Activated naive CD8-positive, alpha-beta T cell treated with anti-CD3 and anti-CD28 coated beads for 36 hours (primary cell): ENCODE measurements at places on chromosomes 13 and 19. TPM values are rescaled to one million over a fixed set of nuclear protein-coding genes. Genes with fewer than 3 reads are reported as not detected.

DNA sequence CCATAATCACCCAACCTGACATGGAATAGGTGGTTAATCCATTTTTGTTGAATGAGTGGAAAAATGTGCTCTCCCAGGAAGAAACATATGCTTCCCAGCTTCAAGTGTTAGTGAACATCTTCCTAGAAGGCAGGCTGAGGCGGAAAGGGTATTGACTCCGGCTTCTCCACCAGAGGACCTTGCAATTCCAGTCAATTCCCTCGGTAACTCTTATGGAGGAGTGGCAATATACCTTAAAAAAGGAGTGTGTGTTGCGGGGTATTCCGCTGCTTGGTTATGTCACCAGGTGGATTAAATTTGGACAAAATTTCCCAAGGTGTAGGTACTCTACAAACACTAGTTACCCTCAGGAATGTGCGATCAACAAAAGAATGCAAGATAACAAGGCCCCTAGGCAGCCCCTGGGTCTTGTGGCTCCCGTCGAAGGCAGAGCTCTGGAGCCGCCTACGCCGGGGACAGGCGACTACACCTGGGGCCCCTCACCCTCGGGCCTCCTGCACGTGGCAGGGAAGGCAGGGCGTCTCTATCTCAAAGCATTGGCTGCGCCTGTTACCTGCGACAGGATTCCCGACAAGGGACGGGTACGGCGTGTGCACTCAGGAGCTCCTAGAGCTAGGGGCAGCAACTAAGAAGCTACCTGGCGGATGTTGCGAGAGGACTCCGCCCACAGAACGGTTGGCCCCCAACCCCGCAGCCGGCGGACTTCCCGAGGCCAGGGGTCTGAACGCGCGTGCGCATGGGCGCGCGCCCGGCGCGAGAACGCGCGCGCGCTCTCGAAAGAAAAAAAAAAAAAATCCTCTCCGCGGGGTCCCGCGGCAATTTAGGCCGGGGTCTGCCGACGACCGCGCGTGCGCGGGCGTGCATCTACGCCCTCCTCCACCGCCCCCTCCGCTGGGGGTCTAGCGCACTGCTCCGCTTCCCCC is at the start of gene WDR87:
Gene WDR87 (minus strand): TSS at position 649 of the 923 bp plus-strand sequence. CDS start 8,355 bp downstream, outside the sequence.
- peak; percentile 48 for DNase-seq

DNA sequence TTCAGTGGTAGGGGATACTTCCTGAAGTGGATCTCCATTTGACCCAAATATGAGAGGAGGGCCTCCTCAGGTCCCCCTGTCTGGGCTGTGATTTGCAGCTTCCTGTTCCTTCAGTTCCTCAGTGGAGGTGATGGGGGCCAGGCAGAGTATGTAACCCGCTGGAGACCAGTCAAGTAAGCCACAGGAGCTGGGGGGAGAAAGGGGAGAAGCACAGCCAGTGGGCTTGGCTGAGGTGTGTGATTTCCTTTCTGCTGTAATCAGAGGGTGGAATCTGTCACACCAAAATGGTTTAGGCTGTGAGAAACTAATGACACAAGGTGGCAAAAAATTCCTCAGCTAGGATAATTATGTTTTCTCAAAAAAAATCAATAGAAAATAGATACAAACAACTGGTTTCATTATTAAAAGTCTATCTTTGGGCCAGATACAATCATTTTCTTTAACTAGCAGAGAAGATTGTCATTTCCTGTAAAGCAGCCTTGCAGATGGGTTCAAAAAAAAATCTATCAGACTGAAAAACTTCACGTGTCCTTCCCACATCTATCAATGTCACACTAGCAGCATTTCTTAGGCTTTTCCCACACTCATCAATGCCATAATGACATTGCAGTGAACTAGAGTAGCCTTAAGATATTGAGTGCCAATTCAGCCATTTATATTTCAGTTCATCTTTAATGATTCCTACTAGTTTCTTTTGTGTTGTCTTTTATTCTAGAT is 1660.3 kb downstream of the EFNB2 start:
- no peak for DNase-seq

Gene IRGC
- not detected for total RNA-seq

GRCh38 chr13:99871249-99871898 is 100.2 kb downstream of the ZIC5 start:
- DNase-seq: no peak

Gene CASP14
- not detected for total RNA-seq

GRCh38 chr13:26411206-26411605 is 146.3 kb upstream of the WASF3 start:
- no peak for DNase-seq

Gene ZNF846
- total RNA-seq: 6.1 TPM

Gene SMIM24
- 2.2 TPM for total RNA-seq

DNA sequence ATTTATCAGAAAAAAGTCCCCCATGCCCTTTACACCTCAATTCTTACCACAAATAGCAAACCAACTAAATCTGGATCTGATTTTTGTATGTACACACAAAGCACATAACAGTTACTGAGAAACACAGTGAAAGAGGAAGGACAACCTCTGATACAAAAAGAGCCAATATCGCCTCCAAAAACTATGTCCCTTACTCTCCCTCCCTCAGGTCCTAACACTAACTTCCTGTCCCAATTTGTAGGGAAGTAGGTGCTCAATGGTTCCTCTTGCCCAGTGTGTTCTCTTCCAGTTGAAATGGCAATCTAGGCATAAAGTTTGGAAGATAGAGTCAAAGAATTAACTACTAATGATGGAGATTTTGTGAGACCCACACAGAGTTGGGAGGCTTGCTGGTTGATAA is 15.8 kb upstream of the FPR3 start:
- DNase-seq: no peak

DNA sequence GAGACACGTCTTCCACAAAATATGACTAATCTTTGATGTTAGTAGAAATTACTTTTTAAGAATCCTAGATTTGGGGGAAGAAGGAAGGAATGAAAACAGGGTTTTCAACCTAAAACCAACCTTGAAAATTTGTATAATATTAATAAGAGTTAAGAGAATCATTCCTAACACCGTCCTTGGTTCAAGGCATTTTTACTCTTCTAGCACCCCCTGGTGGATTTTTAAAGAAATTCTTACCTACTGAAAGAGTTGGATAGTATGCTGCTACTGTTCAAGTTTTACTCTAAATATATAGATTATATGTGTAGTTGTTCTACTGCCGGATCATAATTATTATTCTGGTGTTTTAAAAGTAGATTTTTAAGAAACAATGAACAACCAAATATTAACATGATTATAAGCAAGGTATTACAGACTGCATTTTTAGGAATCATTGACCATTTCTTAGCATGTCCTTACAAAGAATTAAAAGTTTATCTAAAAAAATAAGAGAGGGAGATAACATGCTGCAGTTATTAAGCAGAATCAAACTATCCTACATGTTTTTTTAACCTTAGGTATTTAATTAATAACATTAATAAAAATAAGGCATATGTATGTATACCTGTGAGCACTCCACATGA is 7.4 kb upstream of the SLITRK6 start:
- no peak for DNase-seq

Gene SLITRK6
- total RNA-seq: not detected

DNA sequence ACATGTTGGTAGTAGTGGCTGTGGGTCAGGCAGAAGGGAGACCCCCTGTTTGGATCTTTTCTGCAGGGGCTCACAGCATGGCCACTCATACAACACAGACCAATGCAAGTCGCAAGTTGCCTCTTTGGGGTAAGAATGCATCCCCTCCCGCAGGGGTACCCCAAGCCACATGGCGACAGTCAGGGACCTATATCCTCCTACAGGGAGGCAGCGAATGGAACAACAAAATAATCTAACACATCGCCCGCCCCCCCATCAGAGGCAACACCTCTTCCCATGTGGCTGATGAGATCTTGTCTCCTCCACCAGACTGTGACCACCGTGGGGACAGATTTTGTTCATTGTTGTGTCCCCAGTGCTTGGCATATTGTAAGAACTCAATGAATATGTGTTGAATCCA is 40.7 kb upstream of the PNMA8B start:
- DNase-seq: no peak

DNA sequence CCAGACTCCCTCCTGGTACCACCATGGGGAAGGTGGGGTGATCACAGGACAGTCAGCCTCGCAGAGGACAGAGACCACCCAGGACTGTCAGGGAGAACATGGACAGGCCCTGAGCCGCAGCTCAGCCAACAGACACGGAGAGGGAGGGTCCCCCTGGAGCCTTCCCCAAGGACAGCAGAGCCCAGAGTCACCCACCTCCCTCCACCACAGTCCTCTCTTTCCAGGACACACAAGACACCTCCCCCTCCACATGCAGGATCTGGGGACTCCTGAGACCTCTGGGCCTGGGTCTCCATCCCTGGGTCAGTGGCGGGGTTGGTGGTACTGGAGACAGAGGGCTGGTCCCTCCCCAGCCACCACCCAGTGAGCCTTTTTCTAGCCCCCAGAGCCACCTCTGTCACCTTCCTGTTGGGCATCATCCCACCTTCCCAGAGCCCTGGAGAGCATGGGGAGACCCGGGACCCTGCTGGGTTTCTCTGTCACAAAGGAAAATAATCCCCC is 505 bp upstream of the CEACAM5 start:
- DNase-seq: no peak

Gene CLDN10
- total RNA-seq: not detected

Gene STARD13
- 0.23 TPM for total RNA-seq

- no peak for DNase-seq
Observed at GRCh38 chr13:94315188-94315587, 164.3 kb downstream of the DCT start.
